ENCODE measurements at places on chromosomes 7 and 10.

DNA sequence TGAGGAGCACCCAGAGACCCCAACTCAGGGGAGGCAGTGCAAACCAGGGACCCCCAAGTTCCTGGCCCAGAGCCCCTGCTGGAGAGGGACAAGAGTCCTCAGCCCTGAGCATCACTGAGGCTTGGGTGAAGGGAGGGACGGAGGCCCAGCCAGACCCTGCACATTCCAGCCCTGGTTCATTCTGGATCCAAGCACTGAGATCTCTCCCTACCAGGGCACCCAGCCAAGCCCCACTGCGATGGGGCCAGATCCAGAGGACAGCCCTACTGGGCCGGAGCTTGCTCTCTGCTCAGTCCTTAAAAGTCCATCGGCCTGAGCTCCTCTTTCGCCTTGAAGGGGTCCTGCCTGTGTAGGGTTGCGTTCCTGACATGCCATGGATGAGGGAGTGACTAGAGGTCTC is 40.5 kb upstream of the RABGEF1 start:
- no peak for DNase-seq

DNA sequence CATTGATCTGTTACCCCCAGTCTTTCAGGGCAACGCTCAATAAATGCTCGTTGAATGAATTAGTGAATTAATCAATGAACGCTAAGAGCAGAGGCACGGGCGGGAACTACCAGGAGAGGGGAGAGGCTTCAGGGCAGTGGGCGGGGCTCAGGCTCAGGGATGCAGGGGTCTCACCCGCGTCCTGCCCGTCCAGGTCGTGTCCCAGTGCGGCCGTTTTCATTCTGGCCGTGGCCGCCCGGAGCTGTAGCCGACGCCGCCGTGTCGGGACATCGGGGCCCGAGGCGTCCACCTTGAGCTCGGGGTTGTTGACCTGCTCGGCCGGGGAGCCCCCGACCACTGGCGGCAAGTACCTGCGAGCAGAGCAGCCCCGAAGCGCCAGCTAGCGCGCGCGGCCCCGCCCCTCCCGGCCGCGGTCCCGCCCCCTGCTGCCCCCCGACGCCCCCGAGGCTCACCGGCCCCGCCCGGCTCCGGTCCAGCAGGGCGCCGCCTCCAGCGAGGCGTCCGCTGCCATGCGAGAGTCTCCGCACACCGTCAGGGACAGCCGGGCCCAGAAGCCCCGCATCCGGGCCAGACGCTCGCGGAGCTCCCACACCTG is 2.8 kb upstream of the GAL3ST4 start:
- DNase-seq, result no peak

- DNase-seq, result no peak
Observed at GRCh38 chr7:19121977-19122588, 4.6 kb upstream of the TWIST1 start.

- no peak for DNase-seq
Observed at GRCh38 chr10:101217450-101218281, 11.6 kb downstream of the LBX1 start.

GRCh38 chr7:39712751-39713150 is 89.4 kb downstream of the RALA start:
- no peak for DNase-seq

DNA sequence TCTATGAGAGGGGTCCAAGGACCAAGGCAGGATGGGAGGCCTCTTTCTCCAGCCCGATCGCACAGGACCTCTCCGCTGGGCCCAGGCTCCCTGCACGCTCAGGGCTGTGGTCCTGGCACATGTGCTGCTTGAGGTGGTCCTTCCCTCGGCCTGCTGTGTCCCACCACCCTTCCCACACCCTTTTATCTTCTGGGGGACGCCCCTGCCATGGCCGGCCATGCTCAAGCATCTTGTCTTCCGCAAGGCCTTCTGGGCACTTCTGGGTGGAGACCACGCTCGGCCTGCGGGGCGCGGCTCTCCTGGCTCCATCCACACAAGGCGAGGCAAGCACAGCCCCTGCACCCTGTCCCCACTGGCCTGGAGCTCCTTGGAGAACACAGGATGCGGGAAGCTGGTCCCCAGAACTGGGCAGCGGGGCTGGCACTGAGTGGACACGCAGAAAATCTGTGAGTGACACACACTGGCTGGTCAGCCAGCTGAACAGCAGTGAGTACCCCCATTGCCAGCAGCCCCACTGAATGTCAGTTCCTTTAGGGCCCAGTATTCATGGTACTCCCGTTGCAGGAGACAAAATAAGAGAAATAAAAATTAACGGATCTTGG is 115.9 kb downstream of the TCERG1L start:
- no peak for DNase-seq

DNA sequence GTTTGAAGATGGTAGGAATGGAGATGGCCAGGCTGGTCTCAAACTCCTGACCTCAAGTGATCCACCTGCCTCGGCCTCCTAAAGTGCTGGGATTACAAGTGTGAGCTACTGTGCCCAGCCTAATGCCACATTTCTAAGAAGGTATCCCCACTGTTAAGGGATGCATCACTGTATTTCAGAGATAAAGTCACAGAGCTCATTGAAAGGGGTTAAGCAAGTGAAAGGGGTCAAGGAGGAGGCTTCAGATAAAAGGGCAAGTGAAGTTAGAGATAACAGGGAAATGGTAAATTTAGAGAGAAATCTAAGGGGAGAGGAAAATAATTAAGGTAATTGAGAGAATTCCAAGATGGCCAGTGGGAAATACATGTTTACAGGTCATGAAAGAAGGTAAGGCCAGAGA is 93.0 kb upstream of the SP4 start:
- DNase-seq, result no peak

DNA sequence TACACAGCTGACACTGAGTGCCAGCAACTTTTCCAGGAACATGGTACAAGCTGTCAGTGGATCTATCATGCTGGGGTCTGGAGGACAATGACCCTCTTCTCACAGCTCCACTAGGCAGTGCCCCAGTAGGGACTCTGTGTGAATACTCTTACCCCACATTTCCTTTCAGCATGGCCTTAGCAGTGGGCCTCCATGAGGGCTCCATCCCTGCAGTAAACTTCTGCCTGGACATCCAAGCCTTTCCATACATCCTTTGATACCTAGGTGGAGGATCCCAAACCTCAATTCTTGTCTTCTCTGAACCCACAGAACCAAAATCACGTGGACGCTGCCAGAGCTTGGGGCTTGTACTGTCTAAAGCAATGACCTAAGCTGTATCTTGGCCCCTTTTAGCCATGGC is 116.8 kb downstream of the IQUB start:
- no peak for DNase-seq

DNA sequence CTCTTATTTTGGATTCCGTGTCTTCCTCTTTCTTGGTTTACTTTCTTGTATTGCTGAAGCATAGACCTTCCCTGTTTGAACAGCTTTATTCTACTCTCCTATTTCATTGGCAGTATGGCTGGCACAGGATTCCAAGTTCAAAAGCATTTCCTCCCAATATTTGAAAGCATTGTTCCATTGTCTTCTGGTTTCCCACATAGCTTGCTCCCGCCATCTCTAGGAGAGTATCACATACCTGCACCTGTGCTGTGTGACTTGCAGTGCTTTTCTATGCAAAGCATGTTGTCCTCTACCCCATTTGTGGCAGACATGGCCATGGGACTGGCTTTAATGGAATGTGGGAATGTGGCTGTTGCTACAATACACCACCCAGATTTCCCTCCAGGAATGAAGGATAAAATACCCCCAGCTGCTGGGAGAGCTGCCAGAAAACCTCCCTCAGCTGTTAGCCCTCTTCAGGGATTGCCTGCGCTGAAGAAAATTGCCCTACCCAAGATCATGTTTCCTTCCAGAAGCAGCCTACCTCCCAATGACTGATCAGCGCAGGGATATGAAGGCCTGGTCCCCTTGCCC is 6.9 kb upstream of the MYOF start:
- no peak for DNase-seq

GRCh38 chr7:28207486-28208158 is 27.0 kb upstream of the JAZF1 start:
- no peak for DNase-seq

DNA sequence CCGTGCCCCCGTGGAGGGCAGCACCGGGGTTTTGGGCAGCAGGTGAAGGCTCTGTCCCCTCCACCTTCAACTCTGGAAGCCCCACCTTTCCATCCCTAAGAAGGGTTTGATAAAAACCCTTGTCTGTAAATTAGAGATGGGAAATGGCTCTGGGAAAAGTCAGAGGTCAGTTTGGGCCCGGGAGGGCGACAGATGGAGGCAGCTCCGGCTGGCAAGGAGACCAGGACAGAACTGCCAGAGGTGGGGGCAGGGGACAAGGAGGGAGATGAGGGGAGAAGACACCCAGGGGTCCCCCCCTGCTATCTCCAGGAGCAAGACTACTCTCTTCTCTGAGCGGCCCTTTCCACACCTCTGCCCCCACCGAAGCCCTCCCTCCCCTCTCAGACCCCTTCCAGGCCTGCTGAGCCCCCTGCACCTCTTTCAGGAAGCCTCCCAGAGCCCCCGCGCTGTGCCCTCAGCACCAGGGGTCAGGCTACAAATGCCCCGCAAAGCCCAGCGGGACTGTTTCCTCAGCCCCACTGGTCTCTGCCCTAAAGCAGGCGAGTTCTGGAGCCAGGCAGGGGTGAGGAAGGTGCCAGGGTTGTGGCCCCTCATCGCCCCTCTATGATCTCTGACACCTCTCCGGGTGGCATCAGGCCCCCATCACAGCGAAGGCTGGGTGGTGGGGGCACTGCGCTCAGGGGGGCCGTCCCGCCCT is 980 bp upstream of the SH2B2 start:
- no peak for DNase-seq

DNA sequence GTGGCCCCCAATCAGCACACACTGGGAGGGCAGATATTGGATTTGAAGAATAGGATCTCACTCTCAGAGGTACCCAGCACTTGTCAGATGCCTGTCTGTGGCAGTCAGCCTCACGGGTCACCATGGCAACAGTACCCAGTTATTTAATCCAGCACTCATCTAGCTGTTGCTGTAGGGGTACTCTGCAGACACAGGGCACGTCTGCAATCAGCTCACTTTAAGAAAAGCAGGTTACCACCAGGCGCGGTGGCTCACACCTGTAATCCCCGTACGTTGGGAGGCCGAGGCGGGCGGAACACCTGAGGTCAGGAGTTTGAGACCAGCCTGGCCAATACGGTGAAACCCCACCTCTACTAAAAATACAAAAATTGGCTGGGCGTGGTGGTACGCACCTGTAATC is 11.9 kb downstream of the SFXN4 start:
- no peak for DNase-seq

GRCh38 chr7:140744005-140744404 is 47.5 kb downstream of the NDUFB2 start:
- DNase-seq, result no peak

DNA sequence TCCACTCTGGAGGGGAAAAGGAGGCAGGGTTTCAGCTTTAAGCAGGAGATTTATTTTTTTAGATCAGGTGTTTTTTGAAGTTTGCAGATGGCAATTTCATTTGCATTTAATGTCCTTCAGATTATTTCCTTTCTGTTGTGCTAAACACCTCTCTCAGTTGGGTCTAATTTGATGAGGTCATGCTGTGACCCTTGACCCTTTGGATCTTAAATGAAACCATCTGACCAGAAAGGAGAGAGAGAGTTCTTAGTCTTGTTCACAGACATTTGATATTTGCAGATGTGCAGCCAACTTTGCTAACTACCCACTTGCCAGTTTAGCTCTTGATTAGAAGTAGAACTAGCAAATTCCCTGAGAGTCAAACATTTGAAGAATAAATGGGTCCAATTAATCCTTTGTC is 101.5 kb upstream of the RAB11FIP2 start:
- DNase-seq, result no peak

DNA sequence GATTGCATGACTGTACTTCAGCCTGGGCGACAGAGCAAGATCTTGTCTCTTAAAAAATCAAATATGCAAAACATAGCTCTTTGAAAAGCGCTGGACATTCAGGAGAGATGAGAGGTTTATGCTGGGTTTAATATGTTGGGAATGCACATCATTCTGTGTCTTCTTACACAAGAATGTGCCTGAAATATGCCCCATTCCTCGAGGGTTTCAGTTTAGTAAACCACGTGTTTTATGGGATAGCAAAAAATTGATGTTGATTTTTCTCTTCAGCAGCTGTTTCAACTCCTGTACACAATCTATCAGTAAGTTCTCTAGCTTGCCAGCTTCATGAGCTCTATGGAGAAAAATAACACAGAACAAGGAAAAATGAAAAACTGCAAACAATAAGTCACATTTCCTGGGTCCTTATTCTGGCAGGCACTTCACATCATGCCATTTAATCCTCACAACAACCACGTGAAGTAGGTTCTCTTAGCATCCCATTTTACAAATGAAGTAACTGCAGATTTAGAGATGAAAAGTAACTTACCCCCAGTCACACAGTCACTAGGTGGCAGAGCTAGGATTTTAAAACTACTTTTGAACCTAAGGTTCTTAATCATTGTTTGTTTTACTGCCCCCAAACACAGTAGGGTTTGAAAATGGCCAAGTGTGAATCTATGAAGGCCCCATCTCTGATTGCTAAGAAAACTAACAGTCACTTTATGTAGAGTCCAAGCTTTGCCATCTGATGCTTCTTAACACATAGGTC is 423.6 kb downstream of the PHTF2 start:
- DNase-seq, result no peak

GRCh38 chr7:135247746-135248471 is 14.3 kb downstream of the STRA8 start:
- DNase-seq, result no peak

DNA sequence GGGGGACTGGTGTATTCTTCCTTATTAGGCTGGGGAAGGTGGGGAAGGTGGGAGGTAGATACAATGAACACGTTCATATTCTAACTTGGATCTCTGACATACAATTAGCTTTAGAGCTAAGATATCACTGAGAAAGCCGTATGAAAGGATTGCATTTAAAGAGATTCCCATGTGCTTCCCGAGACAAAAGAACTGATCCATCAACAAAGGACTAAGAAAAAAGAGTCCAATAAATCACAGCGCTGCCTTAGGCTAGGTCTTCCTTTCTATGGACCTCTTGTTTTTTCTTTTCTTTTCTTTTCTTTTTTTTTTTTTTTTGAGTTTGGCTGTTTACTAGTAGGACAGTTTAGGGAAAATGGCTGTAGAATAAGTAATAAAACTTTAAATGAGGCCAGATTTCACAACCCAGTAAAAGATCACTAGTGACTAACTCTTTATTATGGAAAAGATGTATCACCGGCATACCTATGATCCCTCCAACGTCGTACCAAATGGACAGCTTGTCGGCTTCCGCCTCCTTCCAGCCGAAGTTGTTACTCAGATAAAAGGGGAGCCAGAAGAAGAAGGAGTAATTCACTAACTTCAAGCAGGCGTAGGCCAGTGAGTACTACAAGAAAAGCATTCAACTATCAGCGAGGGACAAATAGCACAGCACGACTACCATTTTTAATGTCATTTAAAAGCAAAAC is 50.0 kb downstream of the SLC37A3 start:
- no peak for DNase-seq

GRCh38 chr10:35778306-35778705 is 136.2 kb upstream of the FZD8 start:
- no peak for DNase-seq

GRCh38 chr7:24419077-24419476 is 135.1 kb downstream of the NPY start:
- DNase-seq, result no peak

- no peak for DNase-seq
Observed at GRCh38 chr10:79303631-79304478, 43.4 kb upstream of the PPIF start.
